Fibroblast of the conjunctiva (primary cell): ENCODE measurements at places on chromosomes 7 and 10.

DNA sequence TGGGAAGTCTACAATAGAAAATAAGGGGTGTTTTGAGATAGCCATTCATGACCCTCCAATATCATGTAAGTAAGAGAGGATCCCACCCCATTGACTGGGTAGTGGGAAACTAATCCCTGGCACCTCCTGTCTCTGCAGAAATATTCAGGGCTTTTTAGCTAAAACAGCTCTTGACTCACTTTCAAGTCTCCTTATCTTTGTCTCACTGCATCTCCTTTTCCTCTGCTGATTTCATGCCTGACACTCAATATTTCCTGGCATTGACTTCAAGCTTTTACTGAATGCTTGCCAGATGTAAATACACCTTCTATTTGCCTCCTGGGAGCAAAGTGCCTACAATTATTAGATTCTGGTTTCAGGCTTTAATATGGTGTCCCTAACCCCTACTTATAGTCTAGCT is 57.1 kb downstream of the CHRM2 start:
- DNase-seq, result no peak

GRCh38 chr7:41501466-41501865 is 201.4 kb downstream of the INHBA start:
- no peak for DNase-seq

GRCh38 chr10:13335881-13336280 is 12.2 kb downstream of the SEPHS1 start:
- DNase-seq, result no peak

DNA sequence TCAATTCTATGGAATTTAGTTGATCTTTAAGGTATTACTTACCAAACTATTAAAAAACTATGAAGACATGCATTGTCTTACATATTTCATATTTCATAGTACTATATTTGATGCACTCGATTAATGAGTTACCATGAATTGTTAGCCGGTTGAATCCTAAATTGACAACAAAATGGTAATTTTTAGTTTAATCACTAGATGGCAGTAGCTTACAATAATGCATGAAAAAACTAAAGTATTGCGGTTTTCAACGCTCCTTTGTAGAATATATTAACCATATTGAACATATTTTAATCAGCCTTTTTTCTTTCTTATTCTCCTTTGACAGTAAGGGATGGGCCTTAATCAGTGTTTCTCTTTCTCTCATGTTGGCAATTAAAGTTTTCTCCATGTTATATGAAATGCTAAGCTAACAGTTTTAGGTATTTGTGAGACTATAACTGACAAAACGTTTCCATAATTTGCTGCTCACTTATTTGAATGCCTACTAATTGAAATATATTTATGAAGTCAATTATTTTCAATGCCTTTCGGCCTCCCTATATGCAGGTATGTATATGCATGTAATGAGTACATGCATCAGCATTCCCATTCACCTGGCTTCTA is 48.5 kb upstream of the ARL4A start:
- no peak for DNase-seq

- DNase-seq, result no peak
Observed at GRCh38 chr7:157355784-157356511, 19.1 kb downstream of the DNAJB6 start.

- no peak for DNase-seq
Observed at GRCh38 chr7:106294334-106294733, 9.6 kb upstream of the NAMPT start.

DNA sequence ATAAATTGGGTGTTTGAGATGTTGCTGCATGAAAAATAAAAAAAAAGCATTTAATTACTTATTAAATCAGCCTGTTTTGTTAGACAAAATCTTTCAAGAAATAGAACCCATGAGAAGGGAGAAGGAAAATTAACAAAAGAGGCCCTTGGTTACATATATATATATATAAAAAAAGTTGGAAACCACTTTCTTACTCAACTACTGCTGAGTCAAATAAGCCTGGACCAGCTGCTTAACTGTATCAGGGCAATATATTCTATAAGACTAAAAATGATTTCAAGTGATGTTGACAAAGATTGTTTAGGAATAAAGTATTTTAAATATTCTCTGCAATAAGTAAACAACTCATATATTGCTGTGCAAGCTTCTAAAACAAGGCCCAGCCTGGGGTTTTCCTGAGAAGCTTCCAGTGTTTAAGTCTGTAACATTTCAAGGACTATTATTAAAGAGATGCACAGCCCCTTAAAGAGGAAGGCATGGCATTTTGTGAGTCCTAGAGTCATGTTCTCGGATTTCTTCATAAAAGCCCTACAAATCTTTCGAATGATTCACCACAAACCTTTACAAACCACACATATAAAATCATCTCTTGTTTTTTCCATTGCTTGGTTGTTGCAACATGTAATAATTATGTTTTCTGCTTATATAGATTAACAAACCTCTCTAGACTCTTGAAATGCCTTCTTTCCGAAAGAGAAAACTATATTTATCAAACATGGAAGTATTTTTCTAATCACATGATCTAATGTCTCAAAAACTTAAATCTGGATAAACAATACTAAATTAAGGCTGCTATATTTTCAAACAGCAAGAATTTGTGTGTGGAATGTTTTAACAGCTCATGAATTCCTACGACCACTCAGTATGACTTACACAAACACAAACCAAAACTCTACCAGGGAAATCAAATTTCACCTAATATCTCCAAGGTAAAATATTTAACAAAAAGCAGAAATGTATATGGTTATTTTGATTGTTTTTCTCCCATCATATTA is 14.3 kb downstream of the JAZF1 start:
- peak; percentile 77 for DNase-seq

DNA sequence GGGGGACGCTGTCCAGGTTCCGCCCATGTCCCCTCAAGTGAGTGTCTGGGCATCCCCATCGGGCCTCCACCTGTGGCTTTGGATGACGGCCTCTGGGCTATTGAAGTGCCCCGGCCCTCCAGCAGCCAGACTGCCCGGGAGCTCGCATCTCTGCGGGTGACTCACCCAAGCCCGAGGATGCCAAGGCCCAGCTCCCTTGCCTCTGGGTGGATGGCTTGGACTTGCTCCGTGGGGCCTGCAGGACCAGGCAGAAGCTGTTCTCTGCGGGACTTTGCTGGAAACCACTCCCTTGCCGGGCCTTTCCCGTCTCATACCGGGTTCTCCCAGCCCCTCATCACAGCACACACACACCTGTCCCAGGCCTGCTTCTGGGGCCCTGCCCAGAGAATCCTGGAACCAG is 22.4 kb downstream of the DPYSL4 start:
- DNase-seq, result no peak

DNA sequence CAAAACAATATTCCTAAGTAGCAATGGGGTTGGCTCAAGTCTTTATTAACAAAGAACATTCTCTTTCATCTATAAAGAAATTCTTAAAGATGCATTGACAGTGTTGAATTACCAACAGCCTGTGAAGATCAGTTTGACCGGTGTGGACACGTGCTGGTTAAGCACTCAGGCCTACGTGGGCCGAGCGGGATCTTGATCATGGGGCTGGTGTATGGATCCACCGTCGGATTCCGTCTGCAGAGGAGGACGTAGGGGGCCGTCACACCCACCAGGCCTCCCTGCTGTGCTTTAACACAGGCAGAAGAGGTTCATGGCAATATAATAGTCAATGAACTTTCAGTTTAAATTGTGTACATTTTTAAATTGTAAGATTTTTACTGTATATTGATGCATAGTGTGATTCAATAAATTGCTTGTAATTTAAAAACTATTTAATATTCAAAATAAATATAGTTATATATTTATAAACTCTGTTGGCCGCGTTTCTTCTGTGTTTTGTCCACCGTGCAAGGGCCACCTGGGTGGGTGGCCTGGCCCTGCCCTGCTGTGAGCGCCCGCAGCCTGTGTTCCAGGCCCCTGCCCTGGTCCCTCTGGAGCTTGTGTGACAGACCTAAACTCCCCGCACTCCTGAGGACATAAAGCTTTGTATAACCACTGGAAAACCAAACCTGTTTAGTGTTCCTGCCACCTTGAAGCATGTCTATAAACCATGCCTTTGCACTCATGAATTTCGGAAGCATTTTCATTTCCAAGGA is 1.9 kb upstream of the BHLHA15 start:
- DNase-seq, result no peak

DNA sequence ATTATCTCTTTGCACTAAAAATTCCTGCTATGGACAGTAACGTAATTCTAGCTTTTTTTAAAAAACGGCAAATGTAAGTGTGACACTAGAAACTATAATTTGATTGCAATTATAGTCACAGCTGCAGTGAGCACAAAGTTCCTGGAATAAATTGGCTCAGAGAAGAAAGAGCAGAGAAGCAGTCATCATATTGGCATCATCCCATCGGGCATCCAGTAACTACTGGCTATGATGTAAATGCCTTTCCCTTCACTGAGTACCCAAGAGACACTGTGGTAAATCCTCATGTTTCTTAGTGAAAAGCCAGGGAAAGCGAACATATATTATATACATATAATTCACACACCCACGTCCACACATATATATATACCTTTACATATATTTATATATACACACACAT is 43.6 kb downstream of the PIP4K2A start:
- peak; percentile 57 for DNase-seq

DNA sequence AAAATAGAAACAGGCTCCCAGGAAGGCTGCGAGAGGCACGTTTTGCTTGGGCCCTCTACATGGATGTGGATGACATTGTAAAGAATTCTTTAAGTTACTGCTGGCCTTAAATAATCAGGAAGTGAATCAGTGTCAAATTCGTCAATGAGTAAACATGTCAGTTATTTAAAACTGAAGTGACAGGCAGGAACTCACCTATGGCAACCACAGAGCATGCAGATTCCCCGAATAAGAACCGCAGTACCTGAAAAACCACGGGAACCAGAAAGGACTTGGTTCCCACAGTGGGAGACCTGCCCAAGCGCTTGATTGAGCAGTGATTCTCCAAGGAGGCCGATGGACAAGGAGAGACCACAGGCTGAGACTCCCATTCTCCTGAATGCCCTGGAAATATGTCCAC is 351.2 kb upstream of the AKR1E2 start:
- DNase-seq, result no peak

GRCh38 chr7:40717242-40717641 is 582.4 kb downstream of the SUGCT start:
- DNase-seq, result peak; percentile 90

- no peak for DNase-seq
Observed at GRCh38 chr10:24982319-24983112, 30.1 kb upstream of the PRTFDC1 start.

- DNase-seq, result no peak
Observed at GRCh38 chr7:111256391-111256790, 165.5 kb downstream of the LRRN3 start.

GRCh38 chr7:152074673-152075072 is 49.2 kb downstream of the GALNT11 start:
- no peak for DNase-seq

- no peak for DNase-seq
Observed at GRCh38 chr7:42494199-42494710, 257.2 kb upstream of the GLI3 start.

GRCh38 chr7:1087952-1088920 is at the start of gene GPER1:
Gene GPER1 (plus strand): TSS chr7:1088113. CDS start chr7:1091729, 3,616 bp downstream.
- peak; percentile 49 for DNase-seq

GRCh38 chr7:44639671-44640321 is 33.4 kb downstream of the OGDH start:
- peak; percentile 55 for DNase-seq

GRCh38 chr10:7484456-7485243 is 73.8 kb upstream of the SFMBT2 start:
- no peak for DNase-seq

DNA sequence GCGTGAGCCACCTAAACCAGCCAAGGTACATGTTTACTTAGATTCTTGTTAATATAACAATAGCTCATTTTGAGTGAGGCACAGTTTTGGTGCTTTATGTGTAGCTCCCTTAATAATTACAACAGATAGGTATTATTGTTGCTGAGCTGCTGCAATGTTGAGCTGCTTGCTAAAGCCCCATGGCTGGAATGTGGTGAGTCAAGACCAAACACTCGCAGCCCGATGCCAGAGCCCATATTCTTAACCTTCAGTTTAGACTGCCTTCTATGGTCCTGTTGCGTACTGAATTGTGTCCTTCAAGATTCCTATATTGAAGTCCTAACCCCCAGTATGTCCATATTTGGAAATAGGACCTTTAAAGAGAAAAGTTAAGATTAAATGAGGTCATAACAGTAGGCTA is 407.1 kb downstream of the NEBL start:
- DNase-seq, result no peak

GRCh38 chr7:13067036-13067435 is 379.6 kb downstream of the ARL4A start:
- DNase-seq, result no peak

DNA sequence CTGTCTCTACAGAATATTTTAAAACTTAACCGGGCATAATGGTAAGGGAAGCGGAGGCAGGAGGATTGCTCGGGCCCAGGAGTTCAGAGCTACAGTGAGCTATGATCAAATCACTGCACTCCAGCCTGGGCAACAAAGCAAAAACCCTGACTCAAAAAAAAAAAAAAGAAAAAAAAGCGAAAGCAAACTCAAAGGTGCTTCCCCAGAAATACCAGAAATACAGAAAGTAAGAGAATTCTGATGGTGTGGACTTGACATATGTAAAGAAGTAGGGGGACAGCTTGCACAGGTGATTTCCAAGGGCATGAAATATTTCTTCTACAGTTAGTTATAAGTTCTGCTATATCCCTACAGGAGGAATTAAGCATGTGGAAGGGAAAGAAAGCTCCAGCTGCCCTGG is 69.7 kb upstream of the APBB1IP start:
- DNase-seq, result no peak

DNA sequence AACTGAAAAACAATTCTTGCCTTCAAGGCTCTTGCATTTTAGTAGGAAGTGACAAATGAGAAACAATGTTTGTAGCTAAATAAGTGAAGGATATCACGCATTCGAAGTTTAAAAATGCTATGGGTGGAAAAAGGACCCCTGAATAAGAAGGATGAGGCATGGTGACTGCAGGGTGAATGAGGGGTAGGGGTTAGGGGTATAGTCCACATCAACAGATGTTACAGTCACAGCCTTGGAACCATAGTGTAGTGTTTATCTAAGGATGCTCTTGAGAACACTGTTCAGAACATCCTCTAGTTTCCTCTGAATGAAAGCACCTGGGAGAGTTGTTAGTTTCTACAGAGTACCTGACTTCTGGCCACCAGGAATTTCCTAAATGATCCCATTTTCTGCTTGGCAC is 157.0 kb downstream of the RELN start:
- no peak for DNase-seq

DNA sequence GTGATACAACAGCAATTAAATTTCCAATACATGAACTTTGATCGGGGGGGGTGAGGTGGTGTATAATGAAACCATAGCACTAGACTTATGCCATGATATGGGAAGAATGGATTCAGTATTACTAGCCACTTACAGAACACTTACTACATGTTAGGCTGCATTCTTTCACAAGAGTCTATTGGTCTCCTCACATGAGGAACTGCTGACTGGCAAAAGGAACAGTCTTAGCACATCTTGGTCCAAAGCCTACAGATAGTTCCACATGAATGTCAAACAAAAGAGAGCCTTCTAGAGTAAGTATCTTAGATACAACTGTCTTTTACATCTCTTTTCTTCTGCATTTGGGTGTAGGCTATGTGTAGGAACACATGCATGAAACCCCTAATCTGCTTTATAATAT is 115.9 kb upstream of the DNAJB12 start:
- DNase-seq, result no peak
